ENCODE measurements at places on chromosomes 3 and 15. TPM values are rescaled to one million over a fixed set of nuclear protein-coding genes. Genes with fewer than 3 reads are reported as not detected.

Gene CASR
- 0.06 TPM for total RNA-seq

DNA sequence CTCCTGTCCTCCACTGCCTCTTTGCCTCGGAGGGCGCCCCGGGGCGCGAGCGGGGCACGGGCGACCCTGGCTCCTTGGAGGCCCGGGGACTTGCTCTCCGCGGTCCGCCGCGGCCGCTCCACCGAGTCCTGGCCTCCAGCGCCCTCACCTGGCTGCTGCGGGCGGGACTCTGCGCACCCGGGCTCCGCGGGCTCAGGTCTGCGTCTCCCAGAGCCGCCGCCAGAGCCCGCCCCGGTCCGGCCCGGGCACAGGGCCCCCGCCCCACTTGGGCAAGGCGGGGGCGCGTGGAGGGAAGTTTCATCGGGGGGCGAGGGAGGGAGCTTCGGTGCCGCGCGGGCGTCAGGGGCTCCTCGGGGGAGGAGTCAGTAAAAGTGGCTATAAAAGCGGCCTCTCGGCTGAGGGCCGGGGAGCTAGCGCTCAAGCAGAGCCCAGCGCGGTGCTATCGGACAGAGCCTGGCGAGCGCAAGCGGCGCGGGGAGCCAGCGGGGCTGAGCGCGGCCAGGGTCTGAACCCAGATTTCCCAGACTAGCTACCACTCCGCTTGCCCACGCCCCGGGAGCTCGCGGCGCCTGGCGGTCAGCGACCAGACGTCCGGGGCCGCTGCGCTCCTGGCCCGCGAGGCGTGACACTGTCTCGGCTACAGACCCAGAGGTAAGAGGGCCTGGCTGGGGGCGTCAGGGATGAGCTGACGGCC is at the start of gene CEMIP:
Gene CEMIP, plus strand, starts transcription at position 407 of the 694 bp plus-strand sequence. CDS start 94,510 bp downstream, outside the sequence.
- peak; percentile 46 for DNase-seq

GRCh38 chr3:88589138-88589537 is 439.4 kb downstream of the C3orf38 start:
- no peak for DNase-seq

GRCh38 chr3:38204599-38205471 is 39.5 kb downstream of the OXSR1 start:
- no peak for DNase-seq

DNA sequence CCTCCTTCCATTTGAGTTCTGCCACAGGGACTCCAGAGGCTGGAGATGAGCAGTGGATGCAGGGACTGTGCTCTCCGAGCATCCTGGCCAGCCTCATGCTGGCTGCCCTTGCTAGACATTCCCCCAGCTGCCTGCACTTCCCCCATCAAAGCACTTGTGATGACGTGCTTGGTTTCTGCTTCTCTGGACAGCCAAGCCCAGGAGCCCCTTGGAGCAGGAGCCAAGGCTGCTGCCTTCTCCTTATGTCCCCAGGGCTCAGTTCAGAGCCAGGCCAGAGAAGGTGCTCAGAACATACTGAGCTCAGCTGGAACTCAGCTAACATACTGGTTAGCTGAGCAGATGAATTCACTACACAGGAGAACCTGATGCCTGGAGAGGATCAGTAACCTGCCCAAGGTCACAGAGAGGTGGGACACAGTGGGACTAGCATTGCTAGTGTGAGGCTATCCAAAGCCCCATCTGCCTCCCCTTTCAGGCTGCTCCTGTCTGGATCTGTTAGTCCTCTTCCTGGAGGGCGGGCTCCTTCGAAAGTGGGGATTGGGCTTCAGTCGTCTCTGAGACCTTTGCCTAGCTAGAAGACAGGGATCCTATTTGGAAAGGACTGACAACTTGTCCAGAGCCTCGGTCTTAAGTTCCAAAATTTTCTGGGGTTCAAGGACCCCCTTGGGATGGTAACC is 4.3 kb downstream of the PCBP4 start:
- DNase-seq, result no peak

Gene HRH1
- total RNA-seq, result 0.27 TPM

DNA sequence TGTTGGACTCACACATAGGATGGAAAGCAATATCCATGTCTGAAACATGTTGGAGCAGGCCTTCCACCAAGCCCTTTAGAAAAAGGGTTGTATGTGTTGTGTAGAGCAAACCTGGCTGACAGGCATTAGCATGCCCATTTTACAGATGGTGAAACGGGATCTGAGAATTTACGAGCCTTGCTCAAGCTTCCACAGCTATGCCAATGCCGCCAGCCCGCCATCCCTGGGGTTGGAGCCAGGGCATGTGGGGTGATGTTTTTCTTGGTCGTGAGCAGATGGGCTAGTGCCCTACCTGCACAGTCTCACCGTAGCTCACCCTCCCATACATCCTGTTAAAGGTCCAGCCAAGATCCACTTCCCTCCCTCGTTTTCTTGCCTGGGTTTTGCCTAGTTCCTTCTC is 97.5 kb upstream of the TLE3 start:
- no peak for DNase-seq

Gene MASP1
- not detected for total RNA-seq

Gene B4GALT4
- 16.1 TPM for total RNA-seq

- no peak for DNase-seq
Observed at GRCh38 chr3:38992117-38992760, 59.5 kb downstream of the SCN11A start.

Gene WDR49
- total RNA-seq, result 0.40 TPM

GRCh38 chr15:48416301-48416700 is 85.1 kb downstream of the DUT start:
- DNase-seq, result no peak

Gene LRRN1
- 0.46 TPM for total RNA-seq

DNA sequence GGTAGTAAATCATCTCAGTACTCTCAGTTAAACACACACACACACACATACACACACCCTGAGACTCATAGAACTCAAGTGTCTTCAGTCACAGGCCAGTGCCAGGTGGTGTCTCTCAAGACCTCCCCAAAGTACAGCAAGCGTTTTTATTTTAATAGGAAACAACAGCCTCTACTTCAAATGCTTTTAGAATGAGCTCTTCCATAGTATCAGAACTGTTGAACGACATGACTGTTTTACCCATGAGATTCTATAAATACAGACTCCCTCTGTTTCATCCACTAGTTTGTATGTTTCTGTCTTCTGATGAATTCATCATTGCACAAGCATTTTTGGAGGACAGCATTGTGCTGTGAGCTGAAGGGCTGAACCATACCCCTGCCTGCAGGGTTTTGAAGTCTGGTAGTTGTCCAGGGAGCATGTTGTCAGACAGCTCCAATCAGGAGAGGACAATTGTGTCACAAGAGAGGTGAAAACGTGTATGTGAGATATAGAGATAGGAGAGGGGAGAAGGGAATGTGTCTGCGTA is 201.0 kb upstream of the BCL6 start:
- no peak for DNase-seq

GRCh38 chr3:18725668-18726407 is 300.7 kb upstream of the SATB1 start:
- peak; percentile 59 for DNase-seq

- DNase-seq, result no peak
Observed at GRCh38 chr15:66948294-66948693, 117.1 kb upstream of the SMAD3 start.

DNA sequence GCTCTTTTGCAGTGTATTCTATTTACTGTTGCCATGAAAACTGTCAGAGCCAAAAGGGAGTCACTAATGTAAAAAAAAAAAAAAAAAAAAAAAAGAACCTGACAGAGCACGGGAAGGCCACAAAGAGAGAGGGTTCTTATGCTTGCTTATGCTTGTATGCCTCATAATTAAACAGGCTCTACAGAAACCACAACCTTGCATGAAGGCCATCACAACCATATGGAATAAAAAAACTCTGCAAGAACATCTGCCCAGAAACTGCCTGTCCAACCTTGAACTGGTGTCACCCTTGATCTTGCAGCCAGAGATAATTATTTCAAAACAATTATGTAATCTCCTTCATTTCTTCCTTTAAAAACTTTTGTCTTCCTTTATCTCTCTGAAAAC is 50.1 kb downstream of the CFAP20DC start:
- no peak for DNase-seq

DNA sequence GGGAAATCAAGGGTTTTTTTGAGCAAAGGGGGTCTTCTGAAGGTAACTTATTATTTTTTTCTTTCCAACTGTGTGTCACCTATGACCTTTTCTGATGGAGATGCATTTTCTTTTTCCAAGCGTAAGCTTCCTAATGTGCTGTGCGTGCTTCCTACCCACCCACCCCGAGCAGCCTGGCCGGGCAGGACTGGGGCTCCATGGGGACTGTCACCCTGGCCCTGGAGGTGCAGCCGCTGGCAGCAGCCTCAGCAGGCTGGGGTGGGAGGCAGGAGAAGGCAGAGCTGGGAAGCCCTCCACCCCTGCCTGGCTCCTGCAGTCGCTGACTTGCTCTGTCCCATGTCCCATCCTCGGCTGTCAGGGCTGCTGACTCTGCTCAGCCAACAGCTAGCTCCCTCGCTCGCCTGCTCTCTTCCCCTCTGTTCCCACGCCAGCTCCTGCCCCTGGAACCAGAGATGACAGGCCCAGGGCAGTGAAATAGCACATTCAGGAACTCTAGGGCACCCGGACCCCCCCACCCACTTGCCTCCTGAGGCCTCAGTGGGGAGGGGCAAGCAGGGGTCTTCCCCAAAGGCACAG is 21.4 kb downstream of the IDH2 start:
- no peak for DNase-seq

All from activated CD4-positive, alpha-beta T cell treated with anti-CD3 and anti-CD28 coated beads, Interleukin-2, amount 10 ng/mL, durations not matched to agents 7 days and 5 days (primary cell).